Stimulated activated CD8-positive, alpha-beta memory T cell treated with anti-CD3 and anti-CD28 coated beads, Interleukin-4, amount 100 ng/mL, for 1 hour (primary cell): ENCODE measurements at places on chromosomes 1 and 21.

- DNase-seq, result peak; percentile 57
These were observed 15.9 kb downstream of the TMEM63A start for GRCh38 chr1:225866061-225866837.

DNA sequence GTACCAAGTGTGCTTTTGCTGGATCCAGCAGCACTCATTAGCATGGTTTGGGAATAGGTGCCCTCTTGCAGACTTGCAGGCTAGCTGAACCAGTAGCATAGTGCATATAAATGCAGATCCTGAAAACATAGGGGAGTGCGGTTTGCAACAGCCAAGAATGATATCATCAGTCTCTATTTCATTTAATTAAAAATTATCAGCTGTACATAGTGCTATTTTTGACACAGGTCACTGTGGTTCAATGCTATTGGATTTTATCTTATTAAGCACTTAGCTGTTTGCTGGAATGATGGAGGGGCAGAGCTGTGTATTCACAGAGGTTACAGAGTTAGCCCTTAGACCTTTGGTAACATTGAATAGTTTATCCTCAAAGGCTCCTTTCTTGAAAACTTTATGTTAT is 43.6 kb downstream of the CYYR1 start:
- no peak for DNase-seq

- DNase-seq, result no peak
These were observed 103.1 kb downstream of the SLC25A24 start for GRCh38 chr1:108097018-108097417.

- DNase-seq, result no peak
These were observed 316.8 kb downstream of the NFIA start for GRCh38 chr1:61399199-61399598.

DNA sequence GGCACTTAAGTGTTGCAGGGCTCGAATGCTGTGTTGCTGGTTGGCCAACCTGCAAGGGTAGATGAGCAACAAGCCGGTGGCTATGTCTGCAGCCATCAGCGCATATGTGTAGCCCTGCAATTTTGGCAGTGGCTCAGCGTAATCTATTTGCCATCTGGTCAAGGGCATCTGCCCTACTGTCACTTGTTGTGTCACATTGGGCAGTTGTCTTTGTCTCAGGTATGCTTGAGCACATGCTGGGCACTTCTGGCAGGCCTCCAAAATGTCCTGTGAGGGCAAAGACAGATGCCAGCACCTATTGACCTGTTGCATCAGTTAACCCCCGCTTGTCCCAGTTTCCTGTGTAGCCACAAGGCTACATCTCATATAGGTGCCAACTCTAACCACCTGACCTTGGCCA is 111.8 kb downstream of the GDAP2 start:
- DNase-seq, result no peak

GRCh38 chr1:192660613-192661012 is 24.7 kb downstream of the RGS13 start:
- DNase-seq, result no peak

DNA sequence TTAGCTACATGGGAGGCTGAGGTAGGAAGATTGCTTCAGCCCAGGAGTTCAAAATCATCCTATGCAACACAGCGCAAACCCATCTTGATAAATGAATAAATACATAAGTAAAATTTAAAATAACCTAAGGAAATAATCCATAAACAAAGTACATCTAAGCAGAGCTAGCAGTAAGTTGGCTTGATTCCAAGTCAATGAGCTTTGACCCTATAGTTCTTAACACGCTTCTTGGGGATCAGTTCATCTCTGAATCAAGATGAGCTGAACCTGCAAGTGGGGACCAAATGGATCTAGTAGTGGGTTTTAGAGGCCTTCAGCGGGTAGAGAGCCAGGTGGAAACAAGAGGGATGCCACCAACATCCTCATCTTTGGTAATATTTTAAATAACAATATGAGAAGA is 31.5 kb upstream of the PHGDH start:
- no peak for DNase-seq

DNA sequence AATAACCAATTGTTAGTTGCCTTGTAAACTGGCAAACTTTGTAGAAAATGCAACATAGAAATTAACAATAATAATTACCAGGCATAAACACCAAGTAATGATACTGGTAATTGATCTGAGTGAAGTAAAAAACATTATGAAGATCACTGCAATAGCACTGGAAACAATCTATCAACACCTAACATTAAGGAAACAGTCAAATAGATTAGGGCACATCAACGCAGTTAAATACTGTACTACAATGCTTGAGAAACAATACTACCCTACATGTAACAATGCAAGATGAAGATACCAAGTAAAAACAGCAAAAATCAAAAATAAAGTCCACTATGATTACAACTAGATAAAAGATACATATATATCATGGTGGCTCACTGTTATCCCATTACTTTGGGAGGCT is 16.6 kb downstream of the SYDE2 start:
- DNase-seq, result no peak
